ENCODE measurements at places on chromosomes 1 and 21.

- no peak for DNase-seq
Observed at GRCh38 chr1:48341221-48341620, 118.7 kb downstream of the SLC5A9 start.

GRCh38 chr1:210662291-210663050 lies 333.8 kb downstream of the HHAT start:
- DNase-seq, result no peak

- DNase-seq, result peak; percentile 53
Observed at GRCh38 chr1:215710036-215710898, 143.2 kb downstream of the KCTD3 start.

GRCh38 chr1:53562291-53562980 lies 103.2 kb downstream of the DMRTB1 start:
- DNase-seq, result no peak
